ENCODE measurements at places on chromosomes 7 and 10.

- no peak for DNase-seq
Measured at GRCh38 chr10:34771106-34771505, 44.0 kb downstream of the PARD3 start.

- DNase-seq: no peak
Measured at GRCh38 chr7:82805527-82805960, 357.1 kb downstream of the PCLO start.

DNA sequence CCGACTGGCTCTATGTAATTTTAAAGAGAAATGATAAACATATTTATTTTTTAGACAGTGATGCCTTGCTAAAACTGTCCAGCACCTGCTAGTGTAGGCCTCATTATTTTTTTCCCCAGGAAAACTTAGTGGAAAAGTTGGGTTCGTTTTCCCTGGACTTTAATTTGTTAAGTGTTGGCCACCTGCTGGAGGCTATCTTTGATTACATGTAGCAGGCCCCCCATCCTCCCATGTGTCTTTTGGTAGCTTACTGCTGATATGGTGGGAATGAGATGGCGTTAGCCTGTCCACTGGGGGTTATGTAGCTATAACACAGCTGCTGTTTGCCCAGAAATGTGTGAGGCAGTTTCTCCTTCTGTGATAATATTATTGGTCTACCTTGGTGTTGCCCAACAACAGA is 265.0 kb downstream of the SORCS3 start:
- no peak for DNase-seq

DNA sequence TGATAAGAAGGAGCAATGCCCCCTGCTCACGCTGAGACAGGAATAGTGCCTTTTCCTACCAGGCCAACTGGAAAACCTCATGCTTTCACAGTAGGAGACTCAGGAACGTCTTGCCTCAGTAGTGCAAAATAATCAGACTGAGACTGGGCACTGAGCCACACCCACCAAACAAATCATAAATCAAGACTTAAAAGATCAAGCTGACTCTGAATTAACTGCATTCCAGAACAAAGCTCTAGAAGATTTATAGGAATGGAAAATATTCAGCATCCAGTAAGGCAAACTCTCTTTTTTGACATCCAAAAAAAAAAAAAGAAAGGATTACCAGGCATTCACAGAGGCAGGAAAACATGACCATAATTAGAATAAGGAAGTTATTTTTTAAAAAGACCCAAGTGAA is 30.5 kb upstream of the SLC18A3 start:
- no peak for DNase-seq

GRCh38 chr7:77935652-77936348 is 137.2 kb downstream of the PHTF2 start:
- no peak for DNase-seq

GRCh38 chr10:82622479-82622878 is 747.5 kb downstream of the NRG3 start:
- DNase-seq: no peak

DNA sequence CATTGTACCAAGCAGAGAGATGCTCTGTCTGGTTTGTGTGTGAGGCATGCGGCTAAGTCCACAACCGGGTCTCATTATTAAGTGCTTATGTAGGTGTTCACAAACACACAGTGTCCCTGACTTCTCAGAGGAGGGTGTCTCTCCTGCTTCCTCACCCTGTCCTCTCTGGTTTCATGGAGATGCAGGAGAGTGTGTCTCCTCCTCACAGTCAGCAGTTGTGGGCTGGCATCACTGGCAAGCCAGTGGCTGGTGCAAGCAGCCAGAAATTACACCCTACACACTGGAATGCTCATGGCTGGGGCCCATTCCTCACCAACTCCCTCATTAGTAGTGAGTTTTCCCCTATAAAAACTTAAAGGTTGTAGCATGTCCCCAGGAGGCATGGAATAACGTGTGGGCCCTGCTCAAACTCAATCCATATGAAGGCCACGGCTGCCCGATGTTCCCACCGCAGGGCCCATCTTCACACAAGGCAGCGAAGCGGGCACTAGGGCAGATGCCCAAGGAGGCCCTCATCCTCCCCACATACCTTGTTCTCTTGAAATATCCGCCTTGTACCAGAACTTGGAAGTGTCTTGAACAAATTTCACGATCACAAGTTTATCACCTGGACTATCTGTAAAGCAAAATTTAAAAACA is 280.1 kb downstream of the TNS3 start:
- DNase-seq: no peak

DNA sequence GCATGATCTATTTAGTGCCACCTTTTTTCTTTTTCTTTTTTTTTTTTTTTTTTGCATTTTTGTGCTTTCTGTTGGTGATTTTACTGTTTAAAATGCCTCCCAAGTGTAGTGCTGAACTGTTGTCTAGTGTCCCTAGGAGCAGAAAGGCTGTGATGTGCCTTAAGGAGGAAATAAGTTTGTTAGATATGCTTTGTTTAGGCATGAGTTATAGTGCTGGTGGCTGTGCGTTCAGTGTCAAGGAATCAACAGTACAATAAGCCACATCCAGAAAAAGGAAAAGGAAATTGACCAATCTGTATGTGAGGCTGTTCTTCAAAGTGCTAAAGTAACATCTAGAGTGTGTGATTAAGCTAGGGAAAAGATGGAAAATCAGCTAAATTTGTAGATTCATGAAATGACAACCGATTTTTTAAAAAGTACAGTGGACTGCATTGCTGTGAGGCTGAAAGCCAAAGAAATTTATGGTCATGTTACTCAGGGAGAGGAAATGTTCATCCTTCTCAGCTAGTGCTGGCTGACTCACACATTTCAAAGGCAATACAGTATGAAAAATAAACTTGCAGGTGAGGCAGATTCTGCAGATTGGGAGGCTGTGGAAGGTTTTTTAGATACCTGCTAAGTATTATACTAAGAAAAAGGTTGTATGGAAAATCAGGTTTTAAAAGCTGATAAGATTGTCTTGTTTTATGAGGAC is 122.7 kb upstream of the ADCY1 start:
- DNase-seq: no peak

- DNase-seq: no peak
Measured at GRCh38 chr10:105183536-105183935, 542.4 kb downstream of the SORCS3 start.

DNA sequence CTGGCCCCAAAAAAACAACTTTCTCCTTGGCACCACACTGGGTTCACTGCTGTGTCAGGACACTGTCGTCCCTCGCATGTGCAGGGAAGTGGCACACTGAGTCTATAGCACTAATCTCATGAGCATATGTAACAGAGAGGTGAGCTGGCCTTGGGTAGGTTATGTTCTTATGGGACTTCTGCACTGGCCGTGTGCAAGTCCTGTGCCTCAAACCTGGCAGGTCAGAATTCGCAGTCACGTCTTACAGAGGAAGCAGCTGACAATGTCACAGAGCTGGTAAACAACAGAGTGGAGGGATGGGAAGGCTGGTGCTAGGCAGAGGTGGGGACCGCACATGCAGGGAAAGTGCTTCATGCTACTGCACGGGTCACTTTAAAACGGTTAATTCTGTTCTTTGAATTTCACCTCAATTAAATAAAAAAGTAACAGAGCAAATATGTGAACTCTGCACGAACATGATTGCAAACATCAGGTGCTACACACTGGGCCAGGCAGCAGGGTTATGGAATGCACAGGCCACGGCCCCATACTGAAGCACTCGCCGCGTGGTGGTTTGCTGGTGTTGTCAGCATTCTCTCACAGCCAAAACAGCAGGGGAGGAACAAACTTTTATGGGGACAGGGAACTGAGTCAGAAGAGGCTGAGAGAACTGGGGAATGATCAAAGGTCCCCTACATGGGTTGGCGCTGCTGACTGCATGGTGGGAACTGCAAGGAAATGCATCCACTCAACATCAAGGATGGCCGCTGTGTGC is 54.2 kb downstream of the VOPP1 start:
- DNase-seq: no peak

DNA sequence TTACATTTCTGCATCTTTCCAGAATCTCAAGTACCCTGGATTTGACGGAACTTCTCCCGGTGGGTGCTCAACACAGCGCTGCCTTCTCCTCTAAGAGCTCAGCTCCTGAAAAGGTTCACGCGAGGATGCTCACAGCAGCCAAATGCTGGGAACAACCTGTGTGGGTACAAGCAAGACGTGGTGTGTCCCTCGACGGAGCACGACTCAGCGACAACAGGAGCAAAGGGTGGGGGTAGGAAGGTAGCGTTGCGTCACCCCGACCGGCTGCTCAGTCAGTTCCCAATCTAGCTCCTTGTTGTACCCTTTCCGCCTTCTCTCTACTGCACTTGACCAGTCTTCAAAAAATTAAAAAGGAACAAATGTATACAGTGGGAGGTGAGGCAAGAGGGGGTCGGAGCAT is 117.3 kb downstream of the PTPRN2 start:
- no peak for DNase-seq

DNA sequence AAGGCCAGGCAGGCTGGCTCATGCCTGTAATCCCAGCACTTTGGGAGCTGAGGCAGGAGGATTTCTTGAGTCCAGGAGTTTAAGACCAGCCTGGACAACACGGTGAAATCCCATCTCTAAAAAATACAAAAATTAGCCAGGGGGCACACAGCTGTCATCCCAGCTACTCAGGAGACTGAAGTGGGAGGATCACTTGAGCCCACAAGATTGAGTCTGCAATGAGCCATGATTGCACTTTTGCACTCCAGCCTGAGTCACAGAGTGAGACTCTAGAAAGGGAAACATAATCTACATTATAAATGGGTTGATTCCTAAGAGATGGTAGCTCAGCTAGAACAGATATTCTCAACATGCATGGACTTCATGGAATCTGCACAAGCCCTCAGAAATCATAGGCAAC is 6.3 kb upstream of the LIPF start:
- DNase-seq: no peak

DNA sequence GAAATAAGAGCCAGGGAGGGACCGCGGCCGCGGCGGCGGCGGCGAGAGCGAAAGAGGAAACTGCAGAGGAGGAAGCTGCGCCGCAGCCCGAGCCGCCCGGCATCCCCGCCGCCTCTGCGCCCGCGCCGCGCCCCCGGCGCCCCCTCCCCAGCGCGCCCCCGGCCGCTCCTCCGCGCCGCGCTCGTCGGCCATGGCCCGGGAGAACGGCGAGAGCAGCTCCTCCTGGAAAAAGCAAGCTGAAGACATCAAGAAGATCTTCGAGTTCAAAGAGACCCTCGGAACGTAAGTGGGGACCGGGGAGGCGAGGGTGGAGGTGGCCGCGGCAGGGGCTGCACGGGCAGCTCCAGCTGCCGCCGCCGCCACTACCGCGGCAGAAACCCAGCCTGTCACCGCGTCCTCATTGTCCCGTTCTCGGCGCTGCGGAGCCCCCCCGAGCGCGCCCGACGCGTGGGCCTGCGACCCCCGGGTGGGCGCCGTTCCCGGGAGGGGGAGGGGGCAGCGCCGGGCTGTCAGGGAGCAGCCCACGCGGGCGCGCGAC is 351 bp downstream of the CAMK1D start:
- DNase-seq: no peak

DNA sequence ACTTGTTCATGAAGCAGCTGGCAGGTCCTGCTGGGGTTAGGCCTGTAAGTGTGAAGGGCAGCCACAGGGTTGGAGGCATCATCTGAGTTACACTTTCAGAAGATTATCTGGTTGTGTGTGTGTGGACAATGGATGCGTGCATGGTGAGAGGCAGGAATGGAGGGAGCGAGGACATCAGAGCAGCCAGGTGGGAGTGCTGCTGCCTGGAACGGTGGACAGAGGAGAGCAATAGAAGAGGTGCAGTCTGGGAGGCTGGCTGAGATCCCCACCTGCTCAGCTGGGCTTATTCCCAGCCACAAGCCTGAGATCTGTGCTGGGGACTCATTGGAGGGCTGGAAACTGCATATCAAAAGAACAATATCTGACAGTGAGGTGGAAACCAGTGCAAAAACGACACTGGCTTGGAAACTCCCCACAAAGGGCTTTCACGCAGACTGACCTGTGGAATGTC is 17.9 kb downstream of the ZNF488 start:
- no peak for DNase-seq

- DNase-seq: no peak
Measured at GRCh38 chr7:6256677-6257535, 15.5 kb downstream of the CYTH3 start.

DNA sequence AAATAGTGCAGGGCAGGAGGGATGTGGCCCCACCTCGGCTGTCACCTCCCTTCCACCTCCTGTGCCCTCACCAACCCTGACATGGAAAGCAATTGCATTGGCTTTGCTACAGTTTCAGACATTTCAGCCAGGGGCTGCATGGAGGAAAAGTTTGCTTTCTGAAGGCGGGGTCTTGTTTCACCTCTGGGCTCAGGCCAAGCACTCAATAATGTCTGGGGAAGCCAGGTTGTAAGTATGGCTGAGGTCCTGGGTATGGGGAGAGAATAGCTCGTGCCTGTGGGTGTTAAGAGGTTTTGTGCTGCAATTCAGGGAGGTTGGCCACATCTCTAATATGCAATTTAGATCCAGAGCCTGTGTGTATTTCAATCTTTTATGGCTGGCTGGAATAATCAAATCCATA is 238.4 kb upstream of the MKI67 start:
- DNase-seq: no peak

DNA sequence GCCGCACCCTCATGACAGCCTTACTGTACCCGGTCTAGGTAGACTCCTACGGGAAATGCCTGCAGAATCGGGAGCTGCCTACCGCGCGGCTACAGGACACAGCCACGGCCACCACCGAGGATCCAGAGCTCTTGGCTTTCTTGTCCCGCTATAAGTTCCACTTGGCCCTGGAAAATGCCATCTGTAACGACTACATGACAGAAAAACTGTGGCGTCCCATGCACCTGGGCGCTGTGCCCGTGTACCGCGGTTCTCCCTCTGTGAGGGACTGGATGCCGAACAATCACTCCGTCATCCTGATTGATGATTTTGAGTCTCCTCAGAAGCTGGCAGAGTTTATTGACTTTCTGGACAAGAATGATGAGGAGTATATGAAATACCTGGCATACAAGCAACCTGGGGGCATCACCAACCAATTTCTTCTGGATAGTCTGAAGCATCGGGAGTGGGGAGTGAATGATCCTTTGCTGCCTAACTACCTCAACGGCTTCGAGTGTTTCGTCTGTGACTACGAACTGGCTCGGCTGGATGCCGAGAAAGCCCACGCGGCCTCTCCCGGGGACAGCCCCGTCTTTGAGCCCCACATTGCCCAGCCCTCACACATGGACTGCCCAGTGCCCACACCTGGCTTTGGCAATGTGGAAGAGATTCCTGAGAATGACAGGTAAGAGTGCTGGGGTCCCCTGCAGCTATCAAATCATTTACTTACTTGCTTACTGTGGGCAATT is 8.5 kb upstream of the CHCHD1 start:
- DNase-seq: no peak

GRCh38 chr7:121449329-121449728 is 53.2 kb upstream of the FAM3C start:
- DNase-seq: no peak

DNA sequence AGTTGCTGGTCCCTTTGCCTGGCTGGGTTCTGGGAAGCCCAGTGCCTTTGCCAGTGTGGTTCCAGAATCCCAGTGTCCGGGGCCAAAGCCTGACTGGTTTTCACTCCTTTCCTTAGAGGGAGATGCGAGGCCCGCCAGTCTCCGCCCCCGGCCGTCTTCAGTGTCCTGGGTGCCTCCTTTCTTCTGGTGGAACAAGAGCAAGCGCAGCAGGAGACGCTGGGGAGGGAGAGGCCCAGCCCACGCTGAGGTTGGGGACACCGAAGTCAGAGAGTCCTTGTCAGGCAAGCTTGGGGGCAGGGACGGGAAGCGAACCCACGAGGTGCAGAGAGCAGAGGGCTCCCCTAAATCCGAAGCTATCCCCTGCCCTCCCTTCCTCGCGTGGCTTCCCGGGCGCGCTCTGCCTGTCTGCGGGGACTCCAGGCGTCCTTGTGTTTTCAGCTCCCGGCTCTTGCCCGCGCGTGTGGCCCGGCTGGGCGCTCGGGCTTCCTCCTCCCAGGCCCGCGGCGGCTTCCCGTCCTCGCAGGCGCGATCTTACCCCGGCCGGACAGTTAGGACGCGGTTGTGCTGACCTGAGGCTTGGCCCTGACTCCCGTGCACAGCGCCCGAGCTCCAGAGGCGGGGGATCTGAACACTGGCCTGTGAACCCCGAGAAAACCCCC is 60.6 kb upstream of the UBE3C start:
- no peak for DNase-seq

Measured in stimulated activated CD8-positive, alpha-beta memory T cell treated with anti-CD3 and anti-CD28 coated beads, Interleukin-4, amount 100 ng/mL, for 1 hour (primary cell).